ENCODE measurements at places on chromosomes 5 and 9. TPM values are rescaled to one million over a fixed set of nuclear protein-coding genes. Genes with fewer than 3 reads are reported as not detected.

Gene SIMC1
- total RNA-seq = 14.3 TPM

Gene GHR
- total RNA-seq = 0.06 TPM

Gene EDIL3
- total RNA-seq = 0.16 TPM

Gene IRGM
- total RNA-seq = not detected

Gene TRIP13
- total RNA-seq = 71.3 TPM

Gene IFNA13
- total RNA-seq = not detected

Gene MEIKIN
- total RNA-seq = not detected

Gene TSSK1B
- not detected for total RNA-seq

Gene GGTA1
- not detected for total RNA-seq

Gene FOXD4L6
- not detected for total RNA-seq

Gene HRH2
- total RNA-seq = 0.51 TPM

Gene PCDHB7
- total RNA-seq = 0.05 TPM

Gene GDNF
- not detected for total RNA-seq

Gene PCDHB12
- total RNA-seq = not detected

Gene KIF12
- 2.1 TPM for total RNA-seq

Gene DDX4
- not detected for total RNA-seq

Gene SLC9A3
- total RNA-seq = 2.6 TPM

Gene PCA3
- not detected for total RNA-seq

Gene PLPP1
- total RNA-seq = 33.8 TPM

Gene RASGRF2
- total RNA-seq = 1.6 TPM

Gene SLC25A2
- not detected for total RNA-seq

Gene DPH7
- 29.1 TPM for total RNA-seq

Gene ADGRD2
- total RNA-seq = not detected

Gene LCN9
- not detected for total RNA-seq

Gene HNRNPH1
- 491 TPM for total RNA-seq

Gene INSL4
- total RNA-seq = 15.8 TPM

Gene RGS7BP
- total RNA-seq = not detected

Gene IL4
- not detected for total RNA-seq

Gene PTTG1
- 221 TPM for total RNA-seq

Gene ARL14EPL
- total RNA-seq = 0.19 TPM

Gene ANKRD20A1
- 1.8 TPM for total RNA-seq

Gene ENTPD2
- total RNA-seq = 2.4 TPM

Gene NR5A1
- 0.15 TPM for total RNA-seq

Gene CD274
- 1.4 TPM for total RNA-seq
